ENCODE measurements at places on chromosomes 2 and 18. TPM values are rescaled to one million over a fixed set of nuclear protein-coding genes. Genes with fewer than 3 reads are reported as not detected.

DNA sequence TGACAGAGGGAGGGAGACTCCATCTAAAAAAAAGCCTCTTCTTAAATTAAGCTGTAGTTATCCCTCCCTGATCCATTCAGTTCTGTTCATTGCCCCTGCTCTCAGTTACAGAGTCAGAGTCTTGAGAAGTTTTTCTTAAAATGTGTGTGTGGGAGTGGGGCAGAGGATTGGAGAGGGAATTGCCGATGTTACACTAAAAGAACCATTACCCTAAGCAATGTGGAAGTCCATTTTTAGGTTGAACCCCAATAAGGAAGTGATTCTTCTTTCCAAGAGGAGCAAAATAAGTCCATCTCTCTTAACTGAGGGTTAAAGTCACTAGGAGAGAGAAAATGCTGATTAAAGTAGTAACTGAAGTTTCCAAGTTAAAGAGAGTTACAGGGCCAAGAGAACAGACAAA is 21.2 kb upstream of the THOC1 start:
- no peak for DNase-seq

- DNase-seq: no peak
Observed at GRCh38 chr2:1784986-1785617, 40.8 kb upstream of the PXDN start.

- no peak for DNase-seq
Observed at GRCh38 chr18:37457341-37457740, 108.3 kb downstream of the CELF4 start.

DNA sequence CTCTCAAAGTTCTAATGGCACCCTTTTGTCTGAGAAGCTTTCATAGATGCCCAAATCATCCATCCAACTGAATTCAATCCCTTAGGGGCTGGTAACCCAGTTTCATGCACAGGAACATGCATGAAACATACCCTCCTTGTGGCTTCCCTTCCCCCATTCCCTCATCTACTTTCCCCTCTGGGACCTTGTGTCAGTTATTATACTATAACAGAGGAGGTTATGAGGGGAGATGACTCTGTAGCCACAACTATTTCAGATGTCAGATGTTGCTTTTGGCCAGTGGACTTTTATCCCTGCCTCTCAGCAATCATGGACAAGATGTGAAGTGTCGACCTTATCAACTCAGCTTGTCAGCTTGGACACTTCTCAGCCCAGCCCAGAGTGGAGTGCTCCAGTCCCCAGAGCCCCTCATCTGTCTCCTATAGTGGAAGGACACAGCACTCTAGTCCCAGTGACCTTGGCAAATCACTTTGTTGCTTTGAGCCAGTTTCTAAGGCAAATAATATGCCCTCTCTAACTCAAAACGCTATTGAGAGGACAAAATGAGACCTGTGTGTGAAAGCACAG is 8.4 kb downstream of the DHRS9 start:
- DNase-seq: no peak

- no peak for DNase-seq
Observed at GRCh38 chr2:186992597-186992996, 143.6 kb upstream of the ZSWIM2 start.

DNA sequence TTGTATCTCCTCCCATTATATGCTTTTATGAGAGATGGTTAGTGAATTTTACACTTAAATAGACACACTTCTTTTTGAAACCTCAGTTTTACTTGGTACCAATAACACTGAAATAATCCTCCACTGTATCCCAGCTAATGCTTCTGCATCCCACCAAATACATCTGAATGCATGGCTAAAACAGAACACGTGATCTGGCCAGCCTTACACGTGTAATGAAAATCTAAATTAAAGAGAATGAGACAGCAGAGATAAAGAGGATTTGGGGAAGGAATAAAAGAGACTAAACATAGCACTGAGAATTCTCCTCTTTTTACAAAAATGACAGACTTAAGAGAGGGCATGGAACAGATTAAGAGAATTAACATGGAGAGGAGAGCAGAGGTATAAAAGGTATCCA is 612.2 kb downstream of the NRXN1 start:
- DNase-seq: no peak

Gene CLHC1
- 53.0 TPM for total RNA-seq

Gene GMCL1
- total RNA-seq: 18.7 TPM

Gene DPP10
- 76.7 TPM for total RNA-seq

Gene ICOS
- total RNA-seq: not detected

Gene ACMSD
- not detected for total RNA-seq

Gene TLX2
- total RNA-seq: not detected

Data from occipital lobe (tissue), 3 donors.